T-helper 17 cell (primary cell): ENCODE measurements at places on chromosomes 5 and 9.

- no peak for DNase-seq
These were observed 149.5 kb downstream of the ROR2 start for GRCh38 chr9:91800473-91801030.

DNA sequence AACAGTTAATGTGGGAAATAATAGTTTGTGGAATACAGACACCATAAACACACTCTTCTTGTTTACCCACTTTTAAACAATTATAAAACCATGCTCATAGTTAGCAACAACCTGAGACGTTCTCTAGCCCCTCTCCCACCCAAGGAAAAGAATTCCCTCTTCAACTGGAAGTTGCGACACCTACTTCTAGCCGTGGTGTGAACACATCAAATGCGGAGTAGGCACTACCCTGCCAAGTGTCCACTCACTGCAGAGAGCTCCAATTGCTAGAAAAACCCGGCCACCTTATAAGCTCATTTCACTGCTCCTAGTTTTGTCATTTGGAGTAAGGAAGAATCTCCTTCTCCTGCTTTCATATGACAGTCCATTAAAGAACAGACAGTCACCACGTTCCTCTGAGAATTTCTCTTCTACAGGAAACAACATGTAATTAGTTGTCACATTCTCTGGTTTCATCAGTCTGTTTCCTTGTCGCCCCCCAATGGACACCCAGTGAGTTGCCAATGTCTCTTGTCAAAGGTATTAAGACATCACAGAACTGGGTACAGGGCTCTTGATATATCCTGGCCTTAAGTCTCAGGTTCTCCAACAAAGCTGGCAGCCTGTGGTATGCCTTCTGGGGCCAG is 47.3 kb downstream of the PRLR start:
- DNase-seq, result no peak

DNA sequence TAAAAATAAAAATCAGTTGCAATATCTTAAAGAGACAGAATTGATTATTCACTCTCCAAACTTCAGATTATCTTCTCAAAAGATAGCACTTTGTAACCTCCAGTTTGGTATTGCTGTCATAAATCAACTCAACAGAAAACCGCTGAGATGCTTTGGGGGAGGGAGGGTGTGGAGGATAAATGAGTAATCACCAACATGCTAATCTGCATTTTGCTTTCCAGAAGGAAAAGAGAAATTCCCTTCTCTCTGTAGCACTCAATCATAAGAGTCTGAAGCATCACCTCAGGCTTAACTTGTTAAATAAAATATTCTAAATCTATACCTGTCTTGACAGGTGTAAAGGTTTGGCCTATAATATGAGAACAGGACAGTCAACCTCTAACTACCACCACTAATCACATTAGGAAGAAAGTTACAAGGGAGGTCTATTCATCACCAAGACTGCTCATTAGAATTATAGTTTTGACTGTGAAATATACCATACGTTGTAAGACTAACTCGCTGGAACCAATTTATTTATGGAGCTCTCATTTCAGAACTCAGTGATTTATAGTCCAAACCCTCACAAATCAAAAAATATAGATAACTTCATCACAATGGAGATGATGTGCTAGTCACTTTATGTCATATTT is 89.0 kb downstream of the PIK3R1 start:
- no peak for DNase-seq

GRCh38 chr5:11239261-11240015 is 478.4 kb upstream of the DAP start:
- no peak for DNase-seq

GRCh38 chr5:174083056-174083827 is 37.7 kb downstream of the NSG2 start:
- no peak for DNase-seq

GRCh38 chr9:34437006-34437925 is 21.1 kb downstream of the FAM219A start:
- peak; percentile 32 for DNase-seq

DNA sequence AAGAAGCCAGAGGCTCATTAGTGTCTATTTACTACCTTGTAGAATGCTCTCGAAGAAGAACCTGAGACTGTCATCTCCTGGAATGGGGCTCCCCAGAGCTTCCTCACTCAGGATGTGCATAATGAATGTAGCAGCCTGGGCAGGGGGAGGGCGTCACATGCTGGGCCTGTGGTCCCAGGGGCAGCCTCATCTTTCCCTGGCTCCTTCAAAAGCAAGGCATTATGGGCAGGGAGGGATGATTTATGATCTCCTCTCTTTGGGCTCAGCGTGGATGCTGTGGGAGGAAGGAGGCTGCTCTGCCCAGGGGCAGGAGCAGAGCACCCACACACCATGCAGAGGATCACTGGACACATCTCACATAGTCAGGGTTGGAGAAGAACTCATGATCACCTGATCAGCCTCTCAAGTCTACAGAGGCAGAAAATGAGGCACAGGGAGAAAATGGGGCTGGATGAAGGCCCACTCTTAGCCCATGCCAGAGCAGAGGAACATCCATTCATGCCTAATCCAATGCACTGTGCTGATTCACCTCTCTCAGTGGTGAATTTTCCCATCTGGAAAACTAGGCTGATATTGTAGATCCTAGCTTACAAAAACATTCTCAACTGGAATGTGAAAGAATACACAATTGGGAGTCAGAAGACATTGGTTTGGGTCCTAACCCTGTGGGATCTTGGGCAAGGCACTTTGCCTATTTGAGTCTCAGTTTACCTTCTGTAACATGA is 173.7 kb downstream of the CARTPT start:
- DNase-seq, result no peak

- peak; percentile 31 for DNase-seq
These were observed 23.4 kb downstream of the MINAR2 start for GRCh38 chr5:129771058-129771838.

- DNase-seq, result no peak
These were observed 60.1 kb upstream of the CLINT1 start for GRCh38 chr5:157918811-157919742.

DNA sequence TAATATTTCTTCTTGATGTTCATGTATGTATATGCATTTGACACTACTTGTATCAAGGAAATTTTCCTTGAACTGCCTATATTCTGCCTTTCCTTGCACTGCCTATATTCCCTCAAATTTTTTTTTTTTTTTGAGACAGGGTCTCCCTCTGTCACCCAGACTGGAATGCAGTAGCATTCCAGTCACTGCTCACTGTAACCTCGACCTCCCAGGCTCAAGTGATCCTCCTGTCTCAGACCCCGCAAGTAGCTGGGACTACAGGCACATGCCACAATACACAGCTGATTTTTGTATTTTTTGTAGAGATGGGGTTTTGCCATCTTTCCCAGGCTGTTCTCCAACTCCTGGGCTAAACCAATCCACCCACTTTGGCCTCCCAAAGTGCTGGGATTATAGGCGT is 4.1 kb downstream of the HMGCS1 start:
- DNase-seq, result no peak
